ENCODE measurements at places on chromosomes 2 and 18. TPM values are rescaled to one million over a fixed set of nuclear protein-coding genes. Genes with fewer than 3 reads are reported as not detected.

The CLIP4 gene
- 18.1 TPM for total RNA-seq

The VIT gene
- total RNA-seq, result not detected

The COL3A1 gene
- total RNA-seq, result 138 TPM

The CROCC2 gene
- total RNA-seq, result 0.13 TPM

The OXER1 gene
- 2.5 TPM for total RNA-seq

The MC2R gene
- not detected for total RNA-seq

The SH3RF3 gene
- 10.7 TPM for total RNA-seq

The CRYGC gene
- total RNA-seq, result not detected

The KIAA2012 gene
- not detected for total RNA-seq

The FN1 gene
- 289 TPM for total RNA-seq

The SLC9A4 gene
- 2.8 TPM for total RNA-seq

The RTKN gene
- 76.4 TPM for total RNA-seq

The ADAM23 gene
- 1.0 TPM for total RNA-seq

DNA sequence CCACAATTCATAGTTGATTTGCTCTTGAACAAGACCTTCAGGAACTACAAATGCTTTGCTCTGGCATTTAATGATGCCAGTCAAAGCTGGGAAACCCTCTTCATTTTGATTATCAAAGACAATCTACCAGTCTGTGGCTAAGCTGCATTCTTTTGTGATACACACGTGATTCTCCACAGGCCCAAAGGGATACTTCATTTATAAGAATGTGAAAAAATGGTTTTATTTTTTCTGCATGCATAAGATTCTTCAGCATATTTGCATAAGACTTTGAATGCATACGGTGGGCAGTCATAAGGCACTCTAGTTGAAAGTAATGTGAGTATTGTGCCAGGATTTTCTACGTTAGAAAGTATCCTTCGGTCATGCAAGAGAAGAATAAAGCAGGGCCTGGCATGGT lies 33.0 kb upstream of the ARL5A start:
- DNase-seq, result no peak

DNA sequence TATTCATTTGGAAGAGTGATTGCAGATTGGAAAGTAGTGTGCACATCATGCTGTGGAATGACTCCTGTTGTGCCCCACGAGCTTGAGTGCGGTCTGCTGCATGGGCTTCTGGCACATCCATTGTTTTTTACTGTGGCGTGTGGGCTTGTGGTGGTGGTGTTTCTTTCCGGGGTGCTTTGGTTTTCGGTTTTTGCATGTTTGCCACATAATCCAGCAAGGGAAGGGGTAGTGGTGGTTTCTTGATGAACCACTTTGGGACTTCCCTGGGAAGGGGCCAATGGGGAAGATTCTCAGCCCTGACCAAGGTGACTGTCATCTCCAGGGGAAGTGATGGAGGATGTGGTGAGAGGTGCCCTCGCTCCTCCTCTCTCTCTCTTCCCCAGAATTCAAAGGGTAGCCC lies 57.0 kb downstream of the COA5 start:
- DNase-seq, result no peak

DNA sequence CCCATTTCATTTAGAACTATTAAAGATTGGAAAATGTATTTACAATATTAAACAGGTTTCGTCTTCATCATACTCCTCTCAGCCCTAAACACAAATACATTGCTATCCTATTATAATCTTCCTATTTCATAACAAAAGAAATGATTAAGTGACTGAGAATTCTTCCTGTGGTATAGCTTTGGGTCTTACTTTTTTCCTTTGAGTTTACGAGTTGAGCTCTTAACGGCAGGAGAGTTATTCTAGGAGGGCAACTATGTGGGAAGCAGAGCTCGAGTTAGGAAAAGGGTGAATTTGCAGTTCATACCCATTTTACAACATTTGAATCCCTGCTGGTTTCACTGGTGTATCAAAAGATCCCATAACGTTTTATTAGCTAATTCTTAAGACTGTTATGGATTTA lies 105.0 kb downstream of the FIGN start:
- DNase-seq, result no peak

GRCh38 chr18:58067601-58068000 lies 23.6 kb downstream of the NEDD4L start:
- DNase-seq, result peak; percentile 80

DNA sequence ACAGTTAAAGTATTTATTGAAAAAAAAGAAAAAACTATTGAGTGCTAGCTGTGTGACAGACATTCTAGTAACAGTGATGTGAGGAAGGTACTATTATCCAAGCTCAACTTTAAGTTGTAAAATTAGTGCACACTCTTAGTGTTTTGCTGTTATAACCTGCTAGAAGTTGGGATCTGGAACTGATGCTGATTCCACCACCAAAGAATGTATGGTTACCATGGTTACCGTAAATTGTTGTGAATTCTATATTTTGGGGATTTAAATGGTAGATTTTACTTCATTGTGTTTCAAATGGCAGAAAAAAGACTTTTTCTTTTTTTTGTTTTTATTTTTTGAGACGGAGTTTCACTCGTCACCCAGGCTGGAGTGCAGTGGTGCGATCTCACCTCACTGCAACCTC lies 5.3 kb downstream of the AGFG1 start:
- DNase-seq, result no peak

DNA sequence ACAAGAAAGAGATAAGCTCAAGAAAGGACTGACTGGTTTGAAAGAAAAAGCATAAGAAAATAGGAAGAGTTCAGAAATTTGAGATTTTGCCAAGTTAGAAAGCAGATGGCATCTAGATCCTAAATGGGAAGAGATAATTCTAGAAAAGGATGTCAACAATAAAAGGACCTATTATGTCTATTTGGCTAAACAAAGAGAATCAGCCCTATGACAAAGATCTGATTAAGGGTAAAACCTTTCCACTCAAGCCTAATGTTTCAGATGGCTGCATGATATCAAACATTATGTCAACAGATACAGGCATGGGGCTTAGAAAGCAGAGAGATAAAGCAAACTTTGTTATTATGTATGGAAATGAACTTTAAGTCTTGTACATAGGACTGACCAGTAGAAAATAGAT lies 465.0 kb upstream of the TRIB2 start:
- DNase-seq, result no peak

DNA sequence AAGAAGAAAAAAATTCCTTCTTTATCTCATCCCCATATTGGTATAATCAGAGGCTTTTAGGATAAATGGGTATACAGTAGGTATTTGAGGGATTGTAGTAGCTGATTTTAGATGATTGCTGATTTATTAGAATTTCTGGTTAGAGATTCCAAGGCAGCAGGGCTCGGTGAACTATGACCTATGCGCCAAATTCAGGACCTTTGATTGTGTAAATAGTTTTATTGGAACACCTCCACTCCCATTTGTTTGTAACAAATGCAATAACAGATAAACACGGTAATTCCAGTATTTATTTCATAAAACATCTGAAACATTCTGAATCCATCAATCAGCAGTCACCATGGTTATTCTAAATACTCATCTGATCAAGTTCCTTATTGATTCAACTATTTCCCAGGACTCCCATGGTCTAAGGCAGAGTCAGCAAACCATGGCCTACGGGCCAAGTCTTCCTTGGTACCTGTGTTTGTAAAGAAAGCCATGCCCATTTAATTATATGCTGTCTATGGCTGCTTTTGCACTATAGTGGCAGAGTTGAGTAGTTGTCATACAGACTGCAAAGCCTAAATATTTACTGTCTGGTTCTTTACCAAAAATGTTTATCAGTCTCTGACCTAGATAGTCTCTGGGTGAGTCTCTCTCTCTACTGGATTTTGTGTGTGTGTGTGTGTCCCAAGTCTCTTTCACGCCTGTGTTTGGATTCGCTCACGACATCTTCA lies 4.3 kb downstream of the MGAT5 start:
- no peak for DNase-seq

- DNase-seq, result no peak
These were observed 74.4 kb downstream of the CACNB4 start for GRCh38 chr2:152024477-152024876.

DNA sequence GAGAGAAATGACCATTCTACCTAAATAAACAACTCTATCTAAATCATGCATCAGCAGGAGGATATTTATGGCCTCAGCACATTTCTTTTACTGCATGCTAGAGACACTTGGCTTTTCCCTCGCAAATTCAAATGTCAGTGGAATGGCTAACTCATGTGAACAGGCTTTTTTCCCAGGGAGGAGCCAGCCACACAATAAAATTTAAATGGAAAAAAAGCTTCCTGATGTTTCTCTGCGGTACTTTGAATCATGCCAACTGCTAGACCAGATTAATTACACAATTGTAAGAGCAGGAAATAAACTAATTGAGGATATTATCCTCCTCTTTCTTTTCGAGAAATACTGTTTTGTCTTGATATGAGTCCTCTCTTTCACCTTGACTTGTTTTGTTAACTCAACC lies 676.3 kb downstream of the IRS1 start:
- DNase-seq, result peak; percentile 83

GRCh38 chr18:3903337-3903736 lies 453.4 kb downstream of the TGIF1 start:
- DNase-seq, result no peak

GRCh38 chr2:238670111-238670585 lies 177.7 kb upstream of the TWIST2 start:
- no peak for DNase-seq

- no peak for DNase-seq
These were observed 6.2 kb downstream of the COPS8 start for GRCh38 chr2:237091779-237092436.

GRCh38 chr18:12403601-12404506 lies 3.9 kb upstream of the PRELID3A start:
- DNase-seq, result no peak

- DNase-seq, result peak; percentile 56
These were observed 14.5 kb upstream of the MAT2A start for GRCh38 chr2:85524336-85524908.

DNA sequence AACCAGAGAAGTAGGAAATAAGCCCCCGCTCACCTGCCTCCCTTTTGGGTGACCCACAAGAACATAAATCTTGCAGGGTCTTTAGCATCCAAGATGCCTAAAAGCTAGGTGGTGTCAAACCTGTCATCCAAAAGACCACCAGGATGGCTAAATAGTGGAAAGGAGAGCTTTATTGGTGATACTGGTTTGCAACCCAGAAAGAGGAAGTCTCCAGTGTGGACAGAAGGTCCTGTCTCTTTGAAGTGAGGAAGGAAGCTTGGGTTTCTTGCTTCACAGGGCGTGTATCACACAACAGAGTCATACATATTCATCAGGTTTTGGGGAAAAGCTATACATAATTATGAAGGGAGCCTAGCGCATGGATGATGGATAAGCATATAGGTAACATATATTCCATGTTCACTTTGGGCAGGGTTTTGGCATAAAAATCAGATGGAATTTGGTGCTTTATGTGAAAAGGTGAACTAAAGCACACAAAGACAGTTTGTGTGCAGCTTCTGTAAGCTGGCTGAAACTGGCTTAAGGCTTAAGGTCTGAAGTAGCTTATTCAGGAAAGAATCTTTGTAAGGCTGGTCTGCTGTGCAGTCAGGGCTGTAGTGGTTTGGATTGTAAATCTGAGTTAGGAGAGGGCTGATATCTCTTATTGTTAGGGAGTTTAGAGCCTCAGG lies 102.2 kb upstream of the MSH2 start:
- no peak for DNase-seq

DNA sequence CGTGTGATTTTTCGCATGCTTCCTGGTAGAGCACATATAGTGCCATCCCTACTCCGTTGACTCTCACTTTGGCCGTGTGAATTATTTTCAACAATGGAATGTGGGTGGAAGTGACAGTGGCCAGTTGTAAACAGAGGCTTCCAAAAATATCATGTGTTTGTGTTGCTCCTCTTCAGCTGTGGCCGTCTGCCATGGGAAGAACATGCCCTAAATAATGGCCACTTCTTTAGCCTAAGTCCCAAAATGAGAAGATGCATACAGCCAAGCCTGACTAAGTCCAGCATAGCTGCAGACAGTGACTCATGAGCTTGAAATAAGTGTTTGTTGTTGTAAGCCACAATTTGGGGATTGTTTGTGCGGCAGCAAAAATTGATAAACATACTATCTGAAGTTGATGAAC lies 8.9 kb upstream of the GALNT1 start:
- DNase-seq, result no peak

- no peak for DNase-seq
These were observed 993 bp downstream of the COX7A2L start for GRCh38 chr2:42359965-42360483.

- DNase-seq, result no peak
These were observed 105.0 kb downstream of the LTBP1 start for GRCh38 chr2:33051586-33052360.

GRCh38 chr18:45775241-45775676 lies 50.2 kb upstream of the SIGLEC15 start:
- DNase-seq, result peak; percentile 87

- DNase-seq, result no peak
These were observed 116.3 kb downstream of the SEPTIN10 start for GRCh38 chr2:109497463-109497862.

- no peak for DNase-seq
These were observed 8.8 kb downstream of the PLCL1 start for GRCh38 chr2:197813093-197813787.

DNA sequence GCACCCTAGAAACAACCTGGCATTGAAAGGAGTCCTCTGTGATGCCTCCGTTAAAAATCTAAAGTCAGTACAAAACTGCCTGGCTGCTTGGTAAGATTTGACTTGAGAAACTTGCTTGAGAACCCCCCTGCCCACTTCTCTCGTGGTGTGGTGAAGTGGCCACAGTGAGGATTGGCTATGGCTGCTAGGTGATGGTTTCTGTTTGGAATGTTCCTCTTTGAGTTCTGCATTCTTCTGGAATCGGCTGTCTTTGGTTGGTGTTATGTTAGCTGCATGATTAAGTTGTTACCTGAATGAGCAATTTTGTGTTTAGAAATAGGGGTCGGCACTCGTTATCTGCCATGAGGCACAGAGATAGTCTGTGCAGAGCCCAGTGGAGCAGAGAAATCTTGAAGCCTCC lies 21.7 kb upstream of the SAG start:
- no peak for DNase-seq

- no peak for DNase-seq
These were observed 291.5 kb downstream of the ZNF516 start for GRCh38 chr18:76203552-76203951.

- no peak for DNase-seq
These were observed 109.5 kb downstream of the CABYR start for GRCh38 chr18:24248359-24248758.

DNA sequence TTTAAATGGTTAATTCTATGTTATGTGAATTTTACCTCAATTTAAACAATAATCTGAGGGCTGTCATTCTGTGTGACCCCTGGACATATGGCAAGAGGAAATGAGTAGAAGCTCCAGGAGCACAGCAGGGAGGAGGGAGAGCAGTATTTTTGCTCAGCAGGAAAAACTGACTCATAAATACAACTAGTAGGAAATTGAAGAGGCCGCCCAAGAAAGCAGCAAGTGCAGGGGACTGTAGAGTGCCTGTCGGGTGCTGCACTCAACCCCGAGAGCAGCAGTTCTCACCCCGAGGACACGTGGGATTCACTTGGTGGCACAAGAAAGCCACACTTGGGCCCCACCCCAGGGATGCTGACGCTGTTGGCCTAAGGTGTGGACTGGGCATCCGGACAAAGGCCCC lies 60.8 kb downstream of the NPAS2 start:
- DNase-seq, result no peak

GRCh38 chr18:58314284-58314683 lies 270.3 kb downstream of the NEDD4L start:
- DNase-seq, result no peak
